ENCODE measurements at places on chromosomes 6 and 20. TPM values are rescaled to one million over a fixed set of nuclear protein-coding genes. Genes with fewer than 3 reads are reported as not detected.

DNA sequence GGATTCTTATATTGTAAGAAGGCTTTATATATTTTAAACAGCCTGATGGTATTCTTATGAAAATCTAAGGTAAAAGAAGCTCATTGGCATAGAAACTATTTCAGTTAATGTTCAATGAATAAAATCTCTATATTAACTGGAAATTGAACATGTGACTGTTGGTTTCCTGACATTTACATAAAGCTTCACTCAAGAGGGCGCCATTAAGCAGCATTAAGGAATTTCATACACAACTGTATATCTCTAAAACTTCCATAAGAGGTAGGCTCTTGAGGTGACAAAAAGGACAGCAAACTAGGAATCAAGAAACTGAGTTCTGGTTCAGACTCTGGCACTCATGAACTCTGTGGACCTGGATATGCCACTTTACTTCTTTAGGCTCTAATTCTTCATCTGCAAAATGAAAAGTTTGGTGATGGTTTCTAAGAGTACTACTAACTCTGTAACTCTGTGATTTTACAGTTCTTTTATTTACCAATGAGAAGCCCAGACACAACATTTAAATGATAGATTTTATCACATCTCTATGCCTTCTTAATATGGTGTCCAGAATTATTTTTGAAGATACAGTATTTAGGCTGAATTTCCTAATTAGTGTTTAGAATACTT lies 147.5 kb downstream of the FLRT3 start:
- no peaks in the 10 kb centered on the region for H3K36me3 ChIP-seq
- H3K27ac ChIP-seq = no peak overlapping the region
- H3K4me1 ChIP-seq = no peaks in the 10 kb centered on the region
- H3K27me3 ChIP-seq = no peaks in the 10 kb centered on the region

DNA sequence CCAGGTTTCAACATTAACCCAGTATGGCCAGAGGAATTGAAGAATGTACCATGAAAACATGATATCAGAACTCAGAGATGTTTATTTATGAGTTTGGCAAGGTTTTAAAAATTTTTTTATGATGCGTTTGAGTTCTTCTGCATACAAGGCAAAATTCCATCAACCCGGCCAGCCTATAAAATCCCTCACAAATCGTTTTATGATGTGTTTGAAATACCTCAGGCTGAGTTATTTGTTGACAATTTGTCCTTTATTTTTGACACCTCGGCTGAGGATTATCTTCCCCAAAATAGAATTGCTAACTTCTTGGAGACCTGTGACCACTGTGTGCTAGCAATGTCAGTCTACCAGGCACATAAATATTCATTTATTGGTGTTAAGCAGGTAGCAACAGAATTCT lies 91.9 kb upstream of the SLC24A3 start:
- no peak overlapping the region for H3K27ac ChIP-seq
- H3K4me1 ChIP-seq = no peaks in the 10 kb centered on the region
- no peak for DNase-seq

GRCh38 chr6:115870464-115870863 lies 190.2 kb downstream of the FRK start:
- DNase-seq = no peak
- no peaks in the 10 kb centered on the region for H3K36me3 ChIP-seq
- H3K4me3 ChIP-seq = no peak overlapping the region
- no peak overlapping the region for H3K27ac ChIP-seq
- no peaks in the 10 kb centered on the region for H3K4me1 ChIP-seq
- H3K27me3 ChIP-seq = no peaks in the 10 kb centered on the region

DNA sequence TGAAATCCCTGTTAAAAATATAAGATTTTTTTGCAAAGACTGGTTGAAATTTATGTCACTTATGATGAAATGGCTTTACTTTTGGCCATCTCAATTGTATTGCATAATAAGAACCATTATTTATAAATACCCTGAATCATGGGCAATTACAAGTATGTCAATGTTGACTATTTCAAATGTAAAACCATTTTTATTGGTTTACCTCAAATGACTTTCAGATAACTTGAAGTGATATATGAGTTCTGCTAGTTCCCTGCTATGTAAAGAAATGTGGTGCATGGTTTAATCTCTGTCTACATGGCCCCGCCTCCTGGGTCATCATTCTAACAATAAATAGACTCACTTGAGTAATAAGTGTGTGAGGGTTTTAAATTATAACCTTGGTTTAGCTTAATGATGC lies 275.6 kb upstream of the PREP start:
- no peaks in the 10 kb centered on the region for H3K4me1 ChIP-seq
- no peaks in the 10 kb centered on the region for H3K27me3 ChIP-seq
- DNase-seq = no peak
- no peak overlapping the region for H3K27ac ChIP-seq
- H3K36me3 ChIP-seq = no peaks in the 10 kb centered on the region
- no peak overlapping the region for H3K4me3 ChIP-seq

BPHL gene
- total RNA-seq = 6.4 TPM

All from aorta (tissue), 5 donors.